ENCODE measurements at places on chromosomes 4 and X.

GRCh38 chr4:74638689-74639088 lies 155.6 kb downstream of the BTC start:
- no peak for DNase-seq

DNA sequence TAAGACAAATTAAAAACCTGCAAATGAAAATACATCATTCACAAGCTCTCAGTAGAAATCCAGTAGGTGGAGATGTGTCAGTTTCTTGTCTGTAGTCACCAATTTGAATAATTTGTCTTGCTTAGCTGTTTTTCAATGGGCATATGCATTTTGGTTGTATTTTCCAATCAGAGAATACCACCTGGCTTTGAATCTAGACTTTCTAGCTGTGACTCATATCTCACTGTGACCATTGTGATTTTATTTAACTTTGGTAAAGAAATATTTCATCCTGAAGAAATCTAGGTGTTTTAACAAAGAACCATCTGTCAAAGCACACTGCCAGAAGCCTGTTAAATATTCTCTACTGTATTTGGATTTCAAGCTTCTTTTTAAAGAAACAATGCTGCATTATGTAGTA lies 1650.6 kb upstream of the IGFBP7 start:
- no peak for DNase-seq

DNA sequence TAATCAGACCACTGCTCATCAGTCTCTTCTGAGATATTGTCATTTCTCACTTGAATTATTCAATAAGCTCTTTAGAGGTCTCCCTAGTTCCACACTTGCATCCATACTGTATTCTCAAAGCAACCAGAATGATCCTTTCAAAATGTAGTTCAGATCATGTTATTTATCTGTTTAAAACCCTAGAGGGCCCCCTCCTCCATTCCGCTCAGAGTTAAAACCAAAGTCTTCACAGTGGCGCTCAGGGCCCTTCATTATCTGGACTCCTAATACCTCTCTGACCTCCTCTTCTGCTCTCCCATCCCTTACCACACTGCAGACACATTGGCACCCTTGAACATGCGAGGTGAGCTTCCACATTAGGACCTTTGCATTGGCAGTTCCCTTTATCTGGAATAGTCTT lies 32.7 kb upstream of the HPGDS start:
- DNase-seq = no peak

GRCh38 chrX:33207056-33207455 lies 4.3 kb downstream of the DMD start:
- no peak for DNase-seq

DNA sequence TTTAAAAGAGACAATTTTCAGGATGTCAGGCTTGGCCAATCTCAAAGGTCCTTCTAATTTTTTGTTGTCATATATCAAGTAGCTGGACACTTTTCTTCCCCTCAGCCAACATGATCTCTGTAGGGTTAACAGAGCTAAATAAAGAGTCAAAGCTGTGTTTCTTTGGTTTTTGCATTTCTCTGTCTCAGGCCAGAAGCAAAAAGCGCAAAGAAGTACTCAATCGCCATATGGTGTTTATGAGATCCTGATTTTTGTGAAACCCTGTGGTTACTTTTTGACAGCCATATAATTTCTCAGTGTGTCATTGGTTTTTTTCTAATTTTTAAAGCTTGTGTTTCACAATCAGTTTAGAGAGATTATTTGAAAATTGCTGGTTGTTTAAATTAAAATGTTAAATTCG lies 111.9 kb downstream of the MAPK10 start:
- DNase-seq = no peak

DNA sequence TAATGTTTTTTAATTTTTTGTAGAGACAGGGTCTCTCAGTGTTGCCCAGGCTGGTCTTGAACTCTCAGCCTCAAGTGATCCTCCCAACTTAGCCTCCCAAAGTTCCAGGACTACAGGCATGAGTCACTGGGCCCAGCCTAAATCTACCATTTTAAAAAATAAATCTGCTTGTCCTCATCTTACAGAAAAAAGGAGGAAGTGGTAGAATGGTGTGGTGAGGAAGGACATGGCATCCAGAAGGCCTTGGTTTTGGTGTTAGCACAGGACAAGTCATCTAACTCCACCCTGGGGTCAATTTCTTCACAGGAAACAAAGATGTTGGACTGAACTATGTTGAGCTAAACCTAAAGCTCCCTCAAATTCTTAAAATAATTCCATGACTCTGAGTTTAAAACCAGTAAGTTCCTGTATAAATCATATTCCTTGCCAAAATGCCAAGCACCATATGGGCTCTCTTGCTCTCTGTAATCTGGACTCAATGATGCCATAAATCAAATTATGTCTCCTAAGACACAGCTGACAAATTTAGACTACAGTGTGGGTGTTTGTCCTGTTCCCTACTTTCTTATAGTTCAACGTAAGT lies 253.9 kb upstream of the NOCT start:
- DNase-seq = no peak

GRCh38 chr4:4388311-4388790 lies 1.4 kb downstream of the NSG1 start:
- DNase-seq = no peak

DNA sequence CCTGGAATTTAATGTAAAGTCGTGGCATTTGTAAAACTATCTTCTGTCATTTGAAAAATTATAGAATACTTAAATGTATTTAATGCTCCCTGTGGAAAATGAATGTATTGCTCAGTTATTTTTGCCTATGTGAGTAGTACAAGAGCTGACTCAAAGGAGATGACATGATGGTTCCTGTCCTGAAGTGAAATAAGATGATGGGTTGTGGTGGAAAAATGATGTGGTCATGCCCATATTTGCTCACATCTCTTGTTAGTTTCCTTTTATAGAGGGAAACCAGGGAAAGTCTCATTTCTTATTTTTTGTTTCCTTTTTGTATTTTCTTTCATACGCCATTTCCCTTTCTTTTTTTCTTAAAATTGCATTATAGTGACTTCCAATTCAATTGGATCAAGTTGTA lies 23.7 kb downstream of the PLS3 start:
- DNase-seq = no peak

DNA sequence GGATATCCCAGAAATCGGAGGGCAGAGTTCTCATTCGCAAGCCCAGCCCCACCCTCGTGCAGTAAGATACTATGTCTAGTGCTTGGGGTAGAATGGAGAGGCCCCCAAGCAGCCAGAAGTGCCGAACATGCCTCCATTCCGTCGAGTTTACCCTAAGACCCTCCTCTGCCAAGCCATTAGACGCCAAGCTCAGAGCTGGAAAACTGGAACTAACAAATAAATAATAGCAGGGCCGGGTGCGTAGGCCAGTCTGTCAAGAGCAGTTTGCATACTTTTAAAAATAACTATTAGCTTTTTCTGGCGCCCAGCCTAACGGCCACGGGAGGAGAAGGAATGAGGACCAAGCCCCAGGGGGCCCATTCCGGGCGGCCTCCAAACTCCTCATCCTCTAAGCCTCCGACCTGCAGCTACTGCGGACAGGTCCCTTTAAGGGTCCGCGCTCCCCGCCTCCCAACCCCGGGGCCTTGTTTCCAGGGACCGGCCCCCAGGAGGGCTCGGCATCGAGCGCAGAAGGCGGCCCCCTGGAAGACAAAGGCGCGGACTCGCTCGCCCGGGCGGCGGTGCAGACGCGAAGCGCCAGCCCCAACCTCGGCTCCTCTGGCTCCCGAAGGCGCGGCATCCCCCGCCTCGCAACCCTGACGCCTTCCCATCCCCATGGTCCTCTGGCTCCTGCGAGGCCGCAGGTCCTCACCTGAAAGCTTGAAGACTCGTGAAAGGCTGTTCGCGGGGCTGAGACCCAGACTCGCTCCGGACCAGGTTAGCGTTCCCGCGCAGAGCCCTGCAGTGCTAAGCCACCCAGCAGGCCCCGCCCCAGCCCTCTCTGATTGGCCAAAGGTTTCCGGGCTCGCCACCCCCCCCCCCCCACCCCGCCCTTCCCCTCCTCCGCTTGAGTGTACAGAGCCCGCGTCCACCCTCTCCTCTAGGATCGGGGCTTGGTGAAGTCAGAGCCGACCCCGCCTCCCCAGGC lies at the start of gene TMSB15A:
Gene TMSB15A (minus strand): TSS at position 765 of the 967 bp plus-strand sequence.
- DNase-seq = peak; percentile 74

GRCh38 chr4:99655308-99656081 lies 2.1 kb downstream of the C4orf54 start:
- no peak for DNase-seq

- no peak for DNase-seq
These were observed 37.6 kb downstream of the SLC7A11 start for GRCh38 chr4:138204507-138204906.

GRCh38 chrX:150049647-150050046 lies 111.4 kb upstream of the EOLA2 start:
- no peak for DNase-seq

DNA sequence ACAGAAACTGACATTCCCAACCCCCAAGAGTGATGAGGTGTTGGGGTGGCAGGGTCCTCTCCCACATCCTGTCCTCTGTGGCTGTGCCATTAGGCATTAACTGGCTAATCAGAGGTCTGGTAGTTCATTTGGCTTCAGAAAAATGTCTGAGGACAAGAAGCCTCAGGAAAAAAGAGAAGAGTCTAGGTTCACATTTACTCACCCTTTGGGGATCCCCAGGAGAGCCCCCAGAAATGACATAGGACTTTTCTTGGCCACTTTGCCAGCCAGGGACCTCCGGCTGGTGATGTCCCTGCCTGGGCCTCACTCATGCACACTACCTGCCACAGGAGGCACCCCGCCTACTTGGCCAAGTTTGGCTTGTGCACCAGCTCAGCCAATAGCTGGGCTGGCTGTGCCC lies 173.0 kb downstream of the RBM46 start:
- DNase-seq = no peak

GRCh38 chr4:35506161-35506560 lies 738.2 kb downstream of the ARAP2 start:
- DNase-seq = no peak
